Progenitor cell of endocrine pancreas (in vitro differentiated cells): ENCODE measurements at places on chromosomes 13 and 19. TPM values are rescaled to one million over a fixed set of nuclear protein-coding genes. Genes with fewer than 3 reads are reported as not detected.

ONECUT3 gene
- total RNA-seq: 41.9 and 42.9 TPM in 2 replicates

KL gene
- total RNA-seq: 0.93 and 1.1 TPM in 2 replicates

DNA sequence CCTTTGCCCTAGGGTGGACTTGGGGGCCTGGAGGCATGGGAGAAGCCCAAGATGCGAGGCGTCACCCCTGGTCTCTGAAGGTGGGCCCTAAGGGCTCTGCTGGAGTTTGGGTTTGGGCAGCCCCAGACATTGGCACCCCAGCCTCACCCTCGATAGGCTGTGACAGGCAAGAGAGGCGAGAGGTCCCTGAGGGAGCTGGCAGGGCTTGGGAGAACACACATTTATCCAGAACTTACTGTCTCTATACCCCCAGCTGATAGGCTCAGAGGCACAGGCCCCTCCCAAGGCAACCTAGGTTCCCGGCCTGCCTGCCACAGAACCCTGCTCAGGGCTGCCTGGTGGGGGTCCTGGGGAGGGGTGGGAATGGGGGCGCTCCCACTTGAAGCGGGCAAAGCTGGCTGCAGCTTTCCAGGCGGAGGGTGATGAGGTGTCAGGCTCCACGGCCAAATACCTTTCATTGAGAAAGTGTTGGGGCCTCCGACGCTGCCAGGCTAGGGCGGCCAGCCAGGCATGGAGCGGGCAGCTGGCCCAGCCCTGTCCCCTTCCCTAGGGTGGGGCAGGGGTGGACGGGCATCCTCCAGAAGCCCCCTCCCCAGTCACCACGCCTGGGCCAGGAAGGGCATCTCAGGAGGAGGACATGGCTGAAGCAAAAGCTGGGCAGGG lies 9.7 kb downstream of the CILP2 start:
- peaks cover 4% of the 10 kb centered on the region for H3K27me3 ChIP-seq
- H3K4me1 ChIP-seq: no peaks in the 10 kb centered on the region
- DNase-seq: no peak
- no peak overlapping the region for H3K4me3 ChIP-seq
- no peak overlapping the region for H3K27ac ChIP-seq

GPR42 gene
- total RNA-seq: 0.16 TPM in 1 of 2 replicates, not detected in the other

SCGB2B2 gene
- 0.47 and 0.84 TPM in 2 replicates for total RNA-seq

TJP3 gene
- total RNA-seq: 36.3 and 40.7 TPM in 2 replicates

GRCh38 chr19:27718234-27718633 lies 1494.7 kb downstream of the UQCRFS1 start:
- H3K27ac ChIP-seq: no peak overlapping the region
- no peaks in the 10 kb centered on the region for H3K27me3 ChIP-seq
- no peak for DNase-seq
- no peaks in the 10 kb centered on the region for H3K4me1 ChIP-seq
- peaks cover 4% of the 10 kb centered on the region for H3K36me3 ChIP-seq

NCCRP1 gene
- total RNA-seq: 0.89 and 0.93 TPM in 2 replicates
